ENCODE measurements at places on chromosomes 5 and 9. TPM values are rescaled to one million over a fixed set of nuclear protein-coding genes. Genes with fewer than 3 reads are reported as not detected.

The AFAP1L1 gene
- total RNA-seq = 33.2 TPM

The LRRC8A gene
- 88.7 TPM for total RNA-seq

The PTBP3 gene
- total RNA-seq = 90.3 TPM

The KIF20A gene
- 152 TPM for total RNA-seq

The NSMF gene
- 17.9 TPM for total RNA-seq

The INSL4 gene
- 0.81 TPM for total RNA-seq

- no peak for DNase-seq
Observed at GRCh38 chr5:123527190-123527589, 15.2 kb downstream of the CSNK1G3 start.

DNA sequence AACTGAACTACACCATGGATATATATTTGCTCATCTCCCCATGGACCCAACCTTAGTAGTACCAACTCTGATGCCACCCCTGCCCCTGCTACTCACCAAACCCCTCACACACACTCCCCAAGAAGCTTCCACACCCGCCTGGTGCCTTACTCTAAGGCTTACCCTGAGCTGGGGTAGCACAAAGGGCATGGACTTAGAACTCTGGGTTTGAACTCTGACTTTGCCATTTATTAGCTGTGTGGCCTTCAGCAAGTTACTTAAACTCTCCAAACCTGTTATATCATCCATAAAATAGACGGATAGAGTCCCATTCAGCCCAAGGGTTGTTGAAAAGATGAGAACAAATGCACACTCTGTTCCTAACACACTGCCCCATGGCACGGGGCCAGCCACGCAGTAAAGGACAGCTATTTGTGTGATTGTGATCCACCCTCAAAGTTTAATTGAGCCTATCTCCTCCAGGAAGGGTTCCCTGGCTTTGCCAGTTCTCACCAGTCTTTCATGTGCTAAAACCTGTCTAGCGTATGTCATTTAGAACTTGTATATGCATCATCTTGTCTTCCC is 111.0 kb downstream of the KLHL3 start:
- DNase-seq = no peak

DNA sequence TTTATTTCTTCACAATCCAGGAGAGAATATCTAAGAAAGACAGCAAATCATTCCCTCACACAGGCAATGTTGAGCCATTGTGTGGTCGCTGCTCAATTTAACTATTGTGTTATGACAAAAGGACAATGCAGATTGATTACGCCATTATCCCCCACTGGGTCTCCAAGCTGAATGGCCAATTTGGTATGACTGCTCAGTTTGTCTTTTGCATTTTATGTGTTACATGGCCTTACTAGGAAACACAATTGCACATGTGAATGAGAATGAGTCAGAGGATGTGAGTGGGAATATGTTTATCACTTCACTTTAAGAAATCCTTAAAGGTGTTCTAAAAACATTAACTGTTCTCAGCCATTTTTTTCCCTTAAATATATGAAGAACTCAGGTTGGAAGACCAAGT is 108.3 kb downstream of the FAM174A start:
- no peak for DNase-seq

GRCh38 chr9:122122903-122123632 is 30.0 kb upstream of the TTLL11 start:
- DNase-seq = peak; percentile 61

- no peak for DNase-seq
Observed at GRCh38 chr9:134374301-134375010, 48.2 kb downstream of the RXRA start.

DNA sequence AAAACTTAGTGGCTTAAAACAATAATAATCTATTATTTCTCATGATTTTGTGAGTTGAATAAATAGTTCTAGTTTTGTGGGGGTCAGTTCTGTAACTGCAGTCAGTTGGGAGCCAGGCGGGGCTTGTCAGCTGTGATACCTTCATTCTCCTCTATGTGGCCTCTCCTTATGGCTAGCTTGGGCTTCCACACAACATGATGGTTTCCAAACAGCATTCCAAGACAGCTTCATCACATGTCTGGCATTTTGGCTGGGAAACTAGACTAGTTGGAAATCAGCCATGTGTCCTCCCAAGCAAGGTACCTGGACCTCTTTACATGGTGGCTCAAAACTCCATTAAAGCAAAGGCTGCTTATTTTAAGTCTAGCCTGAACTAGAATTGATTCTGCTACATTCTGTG is 61.4 kb upstream of the RANBP3L start:
- no peak for DNase-seq

DNA sequence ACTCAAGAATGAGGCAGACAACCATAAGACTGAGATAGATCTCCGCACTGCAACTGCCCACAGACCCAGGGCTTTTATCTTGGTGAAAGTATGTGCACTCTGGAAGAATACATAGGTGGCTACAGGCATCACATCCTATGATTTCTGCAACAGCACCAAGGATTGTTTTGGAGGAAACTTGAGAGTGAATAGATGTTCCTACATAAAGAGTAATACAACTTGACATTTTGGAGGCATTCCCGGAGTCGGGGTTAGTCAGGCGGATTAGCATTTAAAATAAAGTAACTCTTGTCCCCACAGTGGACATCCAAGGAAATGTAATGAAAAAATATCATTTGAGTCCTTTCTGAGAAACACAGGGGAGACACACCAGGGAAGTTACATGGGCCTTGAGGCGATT is 26.7 kb downstream of the TMEM174 start:
- DNase-seq = no peak

DNA sequence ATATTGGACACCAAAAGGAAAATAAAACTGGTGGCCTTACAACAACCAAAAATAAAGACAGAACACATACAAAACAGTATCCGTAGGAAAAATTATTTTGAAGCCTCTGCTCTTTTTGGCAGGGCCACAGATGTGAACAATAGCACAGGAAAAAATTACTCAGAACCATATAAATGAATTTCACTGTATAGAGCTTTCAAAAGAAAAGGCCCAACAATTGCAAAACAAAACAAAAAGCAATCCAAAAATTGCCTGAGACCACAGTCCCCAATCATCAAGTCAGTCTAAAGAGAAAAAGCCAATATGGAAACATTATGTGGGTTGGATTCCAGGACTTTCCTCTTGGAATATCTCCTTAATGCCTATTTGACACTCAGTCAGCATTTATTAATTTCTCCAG is 243.8 kb downstream of the CEMIP2 start:
- DNase-seq = no peak

GRCh38 chr5:177495243-177496060 is 2.0 kb downstream of the PDLIM7 start:
- DNase-seq = peak; percentile 96

DNA sequence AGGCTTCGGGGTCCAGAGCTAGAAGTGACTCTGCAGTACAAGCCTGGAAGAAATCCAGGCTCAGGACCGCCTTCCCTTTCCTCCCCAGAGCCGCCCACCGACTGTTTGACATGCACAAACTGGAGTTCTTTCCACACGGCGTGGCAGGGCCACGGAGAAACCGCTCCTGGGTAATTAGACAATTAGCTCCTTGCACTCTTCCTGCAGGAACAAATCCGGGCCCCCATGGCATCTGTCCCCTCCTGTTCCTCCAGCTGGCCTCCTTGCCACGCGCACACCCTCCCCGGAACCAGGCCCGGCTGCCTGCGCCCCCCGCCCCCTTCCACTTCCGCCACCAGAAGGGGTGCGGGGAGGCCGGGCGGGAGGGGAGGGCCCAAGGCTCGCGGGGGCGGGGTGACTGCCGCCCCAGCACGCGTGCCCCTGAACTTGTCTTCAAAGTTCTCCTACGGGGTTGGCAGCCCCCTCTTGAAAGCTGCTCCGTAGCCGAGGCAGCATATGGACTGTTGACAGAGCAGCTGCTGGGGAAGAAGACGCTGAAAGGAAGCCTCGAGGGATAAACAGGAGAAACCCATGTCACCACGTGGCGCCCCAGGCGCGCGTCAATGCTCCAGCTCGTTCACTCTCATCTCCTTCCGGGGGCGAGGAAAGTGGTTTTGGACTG is 74.3 kb downstream of the SEC61B start:
- DNase-seq = no peak

GRCh38 chr5:134439210-134439654 is 27.6 kb upstream of the CDKN2AIPNL start:
- DNase-seq = no peak

- no peak for DNase-seq
Observed at GRCh38 chr5:101425339-101425859, 522.3 kb upstream of the ST8SIA4 start.

GRCh38 chr5:143011585-143011984 is 241.4 kb downstream of the ARHGAP26 start:
- DNase-seq = no peak
